ENCODE measurements at places on chromosomes 13 and 19. TPM values are rescaled to one million over a fixed set of nuclear protein-coding genes. Genes with fewer than 3 reads are reported as not detected.

Gene FGF22
- total RNA-seq, result 0.26 TPM

Gene LILRB4
- total RNA-seq, result not detected

Gene ZNF560
- total RNA-seq, result 0.06 TPM

Gene ZNF382
- total RNA-seq, result 8.6 TPM

Gene CGB1
- total RNA-seq, result not detected

Gene STOML3
- not detected for total RNA-seq

Gene MYH14
- total RNA-seq, result not detected

Gene ZNF549
- 6.2 TPM for total RNA-seq

Gene F2RL3
- total RNA-seq, result 0.13 TPM

Gene IGFL2
- total RNA-seq, result not detected

Gene FGF14
- total RNA-seq, result 0.25 TPM

Gene ZNF491
- total RNA-seq, result 3.0 TPM

Gene SMIM17
- 0.13 TPM for total RNA-seq

Gene FAM83E
- total RNA-seq, result 0.25 TPM

Gene GPR12
- not detected for total RNA-seq

Gene KLK1
- total RNA-seq, result not detected

Gene CILP2
- total RNA-seq, result under 0.01 TPM

Gene DOCK9
- total RNA-seq, result 18.0 TPM

Gene TMC4
- total RNA-seq, result 0.31 TPM

Gene IRS2
- 1.1 TPM for total RNA-seq

Gene LGI4
- total RNA-seq, result 0.06 TPM

Gene NKG7
- total RNA-seq, result not detected

Gene CACNA1A
- 3.5 TPM for total RNA-seq

Gene MEIOSIN
- not detected for total RNA-seq

Gene PRODH2
- not detected for total RNA-seq

Gene VSTM2B
- not detected for total RNA-seq

Gene HIPK4
- 0.06 TPM for total RNA-seq

Gene ZNF556
- 0.26 TPM for total RNA-seq

Gene CASP14
- total RNA-seq, result not detected

Gene SCAF1
- total RNA-seq, result 11.1 TPM

Gene ELANE
- total RNA-seq, result 0.12 TPM

Gene NANOS3
- total RNA-seq, result not detected

Gene SHC2
- total RNA-seq, result 0.13 TPM

Gene SIGLEC5
- total RNA-seq, result not detected

Gene ZNF442
- 6.5 TPM for total RNA-seq

Gene FUT1
- 0.25 TPM for total RNA-seq

Gene SCEL
- total RNA-seq, result not detected

Gene RFX1
- total RNA-seq, result 3.0 TPM

Gene PRTN3
- not detected for total RNA-seq

Gene ZNF729
- total RNA-seq, result not detected

Gene SGTA
- 22.2 TPM for total RNA-seq

Gene KIR3DL2
- not detected for total RNA-seq

Gene MEDAG
- 183 TPM for total RNA-seq

Gene ECSIT
- 18.0 TPM for total RNA-seq

Gene CYP2A6
- not detected for total RNA-seq

Gene FCER2
- not detected for total RNA-seq

Gene DACT3
- 7.5 TPM for total RNA-seq

Gene S1PR2
- 9.4 TPM for total RNA-seq

Gene OR4F17
- total RNA-seq, result not detected

Gene LILRA6
- total RNA-seq, result not detected

Gene LRCH1
- total RNA-seq, result 13.1 TPM

Gene VSTM1
- not detected for total RNA-seq

Gene TYROBP
- not detected for total RNA-seq

Gene CEACAM20
- not detected for total RNA-seq

Gene CLDN10
- not detected for total RNA-seq

Gene FARP1
- 12.4 TPM for total RNA-seq

Gene PLPPR3
- not detected for total RNA-seq
